NCI-H510A (cell line): ENCODE measurements at places on chromosomes 3 and 15.

DNA sequence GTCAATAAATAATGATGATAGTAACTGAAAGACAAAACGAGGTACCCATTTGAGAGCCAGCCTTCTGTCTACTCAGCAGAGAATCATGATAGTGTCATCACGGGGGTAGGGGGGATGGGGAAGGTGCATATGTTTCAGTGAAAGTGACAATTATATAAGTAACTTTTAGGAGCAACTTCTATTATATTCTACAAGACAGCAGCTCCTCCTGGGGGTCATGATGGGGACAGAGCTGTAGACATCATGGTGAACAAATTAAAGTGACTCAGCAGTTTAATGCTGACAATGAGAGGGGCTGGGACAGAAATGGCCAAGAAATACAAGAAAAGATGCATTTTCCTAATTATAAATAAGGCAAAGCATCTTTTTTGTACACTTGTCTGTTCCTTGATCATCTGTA, 11.8 kb downstream of the CAPN3 start:
- DNase-seq = no peak

GRCh38 chr3:27043328-27043955, 325.7 kb downstream of the NEK10 start:
- no peak for DNase-seq

- no peak for DNase-seq
These were observed 286.0 kb downstream of the ADAMTS17 start for GRCh38 chr15:100055821-100056220.

DNA sequence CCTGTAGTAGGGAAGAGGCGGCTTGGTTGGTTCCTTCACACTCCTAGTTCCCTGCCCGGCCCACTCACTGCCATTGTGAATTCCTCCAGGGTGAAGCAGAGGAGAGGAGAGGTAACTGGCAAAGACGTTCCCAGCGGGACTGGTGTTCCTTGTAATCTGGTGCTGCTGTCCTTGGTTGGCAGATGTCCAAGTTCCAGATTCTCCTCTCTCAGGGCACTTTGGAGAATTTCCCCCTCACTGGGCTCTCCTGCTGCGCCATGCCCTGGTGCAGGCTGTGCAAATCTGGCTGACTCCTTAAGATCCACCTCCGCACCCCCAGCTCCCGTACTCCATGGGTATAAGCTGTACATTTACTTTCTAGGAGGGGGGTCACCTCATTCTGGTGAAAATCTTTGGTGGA, 37.3 kb downstream of the THSD4 start:
- no peak for DNase-seq

- no peak for DNase-seq
These were observed 16.4 kb downstream of the PXYLP1 start for GRCh38 chr3:141248064-141248463.

GRCh38 chr15:37891766-37892368, 42.6 kb upstream of the TMCO5A start:
- no peak for DNase-seq

GRCh38 chr3:73658227-73658626, 33.5 kb upstream of the PDZRN3 start:
- DNase-seq = no peak

- DNase-seq = no peak
These were observed 22.0 kb upstream of the NANOGP8 start for GRCh38 chr15:35107122-35107521.

- no peak for DNase-seq
These were observed 17.2 kb downstream of the CCDC33 start for GRCh38 chr15:74253211-74253921.

DNA sequence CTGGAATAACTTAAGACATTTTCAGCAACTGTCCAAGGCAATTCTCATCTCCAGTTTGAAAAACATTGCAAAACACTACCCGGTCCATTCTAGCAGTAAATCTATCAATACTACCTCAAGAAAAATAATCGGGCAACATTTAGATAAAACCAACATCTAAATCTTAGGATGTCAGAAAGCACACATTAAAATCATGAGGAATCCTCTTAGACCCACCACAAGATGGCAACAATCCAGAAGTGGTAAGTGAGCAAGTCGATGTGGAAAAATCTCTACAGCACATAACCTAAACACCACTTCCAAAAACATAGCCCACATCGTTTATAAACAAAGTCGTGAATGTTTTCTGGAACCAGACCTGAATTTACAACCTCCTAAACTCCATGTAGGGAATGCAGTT, 5.7 kb downstream of the PLCH1 start:
- no peak for DNase-seq

- DNase-seq = no peak
These were observed 79.8 kb upstream of the NR2E3 start for GRCh38 chr15:71730277-71731144.

DNA sequence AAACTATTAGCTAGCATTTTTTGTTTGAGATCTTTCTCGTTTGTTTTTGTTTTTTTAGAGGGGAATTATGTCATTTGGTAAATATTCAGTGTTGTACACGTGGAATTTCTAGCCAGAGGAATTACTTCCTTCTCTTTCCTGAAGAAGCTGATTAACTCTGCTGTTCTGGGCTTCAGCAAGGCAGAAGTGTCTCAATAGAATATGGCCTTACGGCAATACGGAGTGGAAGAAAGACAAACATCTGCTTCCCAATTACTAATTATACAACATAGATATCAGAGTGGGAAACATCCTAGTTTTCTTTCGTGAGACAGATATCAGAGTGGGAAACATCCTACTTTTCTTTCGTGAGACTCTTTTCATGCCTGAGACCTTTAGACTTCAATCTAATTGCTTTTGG, 11.9 kb downstream of the P3H2 start:
- no peak for DNase-seq

- no peak for DNase-seq
These were observed 35.2 kb downstream of the SSR3 start for GRCh38 chr3:156519758-156520162.

DNA sequence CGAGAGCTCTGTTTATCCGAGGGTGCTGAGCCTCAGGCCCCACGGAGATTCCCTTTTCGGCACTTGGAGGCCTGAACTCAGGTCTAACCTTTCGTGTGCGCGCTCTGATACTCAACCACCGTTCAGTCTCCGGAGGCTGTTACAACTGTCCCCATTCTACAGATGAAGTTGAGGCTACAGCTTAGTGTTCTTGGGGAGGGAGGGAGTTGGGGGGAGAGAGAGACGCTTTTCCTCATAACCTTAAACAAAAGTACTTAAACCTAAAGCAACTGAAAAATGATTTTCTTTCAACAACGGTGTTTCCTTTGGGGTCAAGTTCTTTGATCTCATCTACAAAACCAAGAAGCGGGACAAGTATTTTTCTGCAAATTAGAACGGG, 952 bp upstream of the CHST2 start:
- no peak for DNase-seq

- DNase-seq = no peak
These were observed 180.4 kb downstream of the GOLGA8K start for GRCh38 chr15:32222716-32223115.

DNA sequence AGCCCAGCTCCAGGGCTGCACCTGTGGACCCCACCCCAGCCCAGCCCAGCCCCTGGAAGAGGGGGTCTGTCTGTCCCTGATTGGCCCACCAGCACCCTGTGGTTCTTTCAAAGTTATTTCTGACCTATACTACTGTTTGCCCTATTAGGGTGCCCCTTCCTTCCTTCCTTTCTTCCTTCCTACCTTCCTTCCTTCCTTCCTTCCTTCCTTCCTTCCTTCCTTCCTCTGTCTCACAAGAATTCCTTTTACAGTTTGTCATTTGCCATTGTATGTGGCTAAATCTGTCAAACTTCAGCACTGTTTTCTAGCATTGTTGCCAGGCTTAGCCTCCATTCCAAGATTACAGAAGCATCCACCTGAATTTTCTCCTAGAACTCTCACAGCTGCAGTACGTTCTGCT, 66.9 kb downstream of the KLF15 start:
- DNase-seq = no peak

DNA sequence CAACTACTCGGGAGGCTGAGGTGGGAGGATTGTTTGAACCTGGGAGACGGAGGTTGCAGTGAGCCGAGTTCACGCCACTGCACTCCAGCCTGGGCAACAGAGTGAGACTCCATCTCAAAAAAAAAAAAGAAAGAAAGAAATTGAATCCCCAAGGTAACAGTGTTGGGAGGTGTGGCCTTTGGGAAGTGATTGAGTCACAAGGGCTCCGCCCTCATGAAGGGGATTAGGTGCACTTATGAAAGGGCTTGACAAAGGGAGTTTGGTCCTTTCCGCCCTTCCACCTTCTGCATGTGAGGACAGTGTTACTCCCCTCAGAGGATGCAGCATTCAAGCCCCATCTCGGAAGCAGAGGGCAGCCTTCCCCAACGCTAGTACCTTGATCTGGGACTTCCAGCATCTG, 21.3 kb downstream of the POC1A start:
- no peak for DNase-seq

- no peak for DNase-seq
These were observed 87.4 kb downstream of the STAG1 start for GRCh38 chr3:136664771-136665170.

DNA sequence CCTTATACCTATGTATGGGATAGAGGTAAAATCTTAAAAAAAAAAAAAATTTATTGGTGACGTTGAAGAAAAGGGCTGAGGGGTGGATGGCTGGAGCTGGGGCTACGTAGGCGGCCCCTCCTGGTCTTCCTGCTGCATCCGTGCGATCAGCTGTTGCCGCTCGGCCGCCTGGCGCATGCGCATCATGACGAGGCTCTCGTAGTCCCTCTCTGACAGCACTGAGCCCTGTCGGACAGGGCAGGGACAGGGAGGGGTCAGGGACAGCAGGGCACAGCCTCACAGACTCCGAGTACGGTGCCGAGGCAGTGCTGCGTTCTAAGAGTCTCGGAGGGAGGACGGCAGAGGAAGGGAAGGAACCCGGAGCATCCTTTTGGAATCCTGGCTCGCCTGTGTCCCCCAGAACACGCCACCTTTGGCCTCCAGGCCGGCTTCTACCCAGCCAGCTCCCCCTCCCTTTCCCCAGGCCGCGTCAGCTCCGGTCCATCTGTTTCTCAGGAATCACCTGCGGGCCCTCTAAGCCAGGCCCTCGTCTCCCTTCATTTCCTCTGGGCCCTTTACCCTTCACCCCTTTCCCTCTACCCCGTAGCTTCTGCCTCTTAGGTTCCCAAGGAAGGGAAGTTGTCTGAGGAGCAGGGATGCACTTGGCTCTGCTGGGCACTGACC, 1.8 kb upstream of the C15orf62 start:
- no peak for DNase-seq

GRCh38 chr15:20358066-20358778, 183.4 kb downstream of the GOLGA6L6 start:
- no peak for DNase-seq

DNA sequence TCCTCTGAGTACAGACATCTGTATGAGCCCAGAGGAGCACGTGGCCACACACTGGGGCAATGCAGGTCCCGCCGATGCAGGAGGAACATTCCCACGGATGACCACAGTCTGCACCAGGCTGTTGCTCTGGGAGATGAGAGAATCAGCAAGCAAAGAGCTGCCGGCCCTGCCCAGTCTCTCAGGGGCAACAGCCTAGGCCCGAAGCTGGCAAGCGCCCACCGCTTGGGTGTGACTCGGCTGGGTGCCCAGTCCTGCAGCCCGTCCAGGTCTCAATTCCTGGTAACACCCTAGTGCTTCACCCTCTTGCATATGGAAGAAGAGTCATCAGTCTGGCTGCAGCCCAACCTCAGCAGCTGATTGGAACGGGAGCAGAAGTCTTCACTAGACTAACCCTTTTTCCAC, 153.7 kb upstream of the HES1 start:
- no peak for DNase-seq

GRCh38 chr15:58043192-58043903, 22.2 kb downstream of the ALDH1A2 start:
- no peak for DNase-seq

DNA sequence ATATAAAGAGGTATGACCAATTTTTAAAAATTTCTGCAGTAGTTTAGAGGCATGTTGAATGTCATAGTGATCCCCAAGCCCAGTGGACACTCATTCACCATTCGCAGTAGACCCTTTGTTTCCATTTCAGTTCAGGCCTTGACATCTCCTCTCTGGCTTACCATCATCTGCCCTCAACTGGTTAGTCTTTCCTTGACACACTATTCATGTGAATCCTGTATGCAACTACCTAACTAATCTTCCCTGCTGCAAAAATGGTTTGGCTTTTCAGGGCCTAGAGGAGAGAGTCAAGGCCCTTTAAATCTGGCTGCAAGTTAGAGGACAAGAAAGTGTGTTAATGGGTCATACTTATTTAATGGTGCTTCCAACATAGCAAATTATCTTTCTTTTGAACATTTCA, 10.9 kb downstream of the APH1B start:
- DNase-seq = no peak

DNA sequence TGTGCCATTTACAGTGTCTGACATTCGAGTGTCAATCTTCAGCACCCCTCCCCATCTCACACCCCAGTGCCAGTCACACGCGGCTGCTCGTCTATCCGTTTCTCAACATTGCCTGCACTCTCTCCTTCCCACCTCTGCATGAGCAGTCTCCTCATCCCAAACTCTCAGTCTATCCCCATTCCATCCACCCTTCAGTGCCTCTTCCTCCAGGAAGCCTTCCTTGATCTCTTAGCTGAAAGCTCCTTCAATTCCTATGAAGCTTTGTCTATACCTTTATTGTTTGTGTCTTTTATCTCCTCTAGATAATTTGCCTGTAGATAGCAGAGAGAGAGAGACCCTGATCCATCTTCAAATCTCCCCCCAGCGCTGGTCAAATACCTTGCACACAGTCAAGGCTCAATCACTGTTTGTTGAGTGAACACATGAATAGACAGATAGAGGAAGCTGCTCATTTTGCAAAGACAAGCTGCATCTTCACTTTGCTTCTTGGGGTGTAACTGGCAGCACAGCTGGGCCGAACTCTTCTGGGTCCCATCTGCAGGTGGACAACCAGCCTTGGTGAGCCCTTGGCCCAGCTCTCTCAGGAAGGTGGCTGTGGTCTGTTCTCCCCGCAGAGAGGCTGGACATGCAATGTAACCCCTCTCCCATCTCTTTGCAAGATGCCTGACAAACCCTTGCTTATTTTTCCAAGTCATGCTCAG, 52.8 kb downstream of the ITGA11 start:
- DNase-seq = no peak

DNA sequence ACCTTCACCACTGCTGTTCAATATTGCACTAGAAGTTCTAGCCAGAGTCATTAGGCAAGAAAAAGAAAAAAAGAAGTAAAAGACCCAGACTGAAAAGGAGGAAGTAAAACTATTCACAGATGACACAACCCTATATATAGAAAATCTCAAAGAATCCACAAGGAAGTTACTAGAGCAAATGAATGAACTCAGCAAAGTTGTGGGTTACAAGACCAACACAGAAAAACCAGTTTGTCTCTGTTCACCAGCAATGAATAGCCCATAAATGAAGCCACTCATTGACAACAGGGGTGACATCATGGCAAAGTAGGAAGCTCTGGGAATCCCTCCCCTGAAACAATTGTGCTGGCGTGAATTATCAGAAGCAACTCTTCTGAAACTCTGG, 4.6 kb downstream of the CFAP100 start:
- DNase-seq = no peak

GRCh38 chr15:92492551-92493115, 99.0 kb downstream of the ST8SIA2 start:
- no peak for DNase-seq

- no peak for DNase-seq
These were observed 406.0 kb downstream of the ZBTB20 start for GRCh38 chr3:114741066-114741465.

- no peak for DNase-seq
These were observed at the start of gene LTK for GRCh38 chr15:41513506-41514227. Gene LTK, minus strand, starts transcription at chr15:41513827. Its CDS starts 118 bp downstream, at chr15:41513709.
